Urinary bladder (tissue), 4 donors: ENCODE measurements at places on chromosomes 6 and 20.

GRCh38 chr6:157203312-157203744, 120.0 kb downstream of the TMEM242 start:
- DNase-seq: no peak

- no peak for DNase-seq
Measured at GRCh38 chr6:75230484-75231325, 12.9 kb downstream of the COX7A2 start.

DNA sequence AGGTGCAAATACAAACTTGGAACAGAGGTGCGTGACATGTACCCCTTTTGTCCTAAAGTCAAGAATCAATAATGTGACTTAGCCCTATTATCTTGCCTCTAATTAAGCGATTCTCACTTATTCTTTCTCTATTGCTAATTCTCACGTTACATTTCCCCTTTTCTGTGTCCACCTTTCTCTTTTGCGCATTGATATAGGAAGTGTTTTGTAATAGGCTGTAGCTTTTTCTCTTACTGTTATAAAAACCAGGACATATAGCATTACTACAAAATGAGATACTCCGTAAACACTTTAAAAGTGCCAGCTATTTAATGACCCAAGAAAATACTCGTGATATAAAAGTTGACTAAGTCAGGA, 669 bp upstream of the TMEM30A start:
- no peak for DNase-seq

GRCh38 chr6:29726001-29726400, 2.8 kb downstream of the HLA-F start:
- no peak for DNase-seq

DNA sequence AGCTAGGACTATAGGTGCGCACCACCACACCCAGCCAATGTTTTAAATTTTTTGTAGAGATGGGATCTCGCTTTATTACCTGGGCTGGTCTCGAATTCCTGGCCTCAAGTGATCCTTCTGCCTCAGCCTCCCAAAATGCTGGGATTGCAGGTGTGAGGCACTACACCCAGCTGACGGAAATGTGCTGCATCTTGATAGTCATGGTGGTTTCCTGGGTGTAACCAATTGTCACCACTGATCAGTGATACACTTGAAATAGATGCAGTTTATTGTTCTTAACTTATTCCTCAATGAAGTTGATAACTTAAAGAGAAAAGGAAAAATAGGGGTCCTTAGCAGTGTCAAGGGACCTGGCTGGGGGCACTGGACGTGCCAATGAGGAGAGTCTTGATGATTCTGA, 92.4 kb downstream of the PPP1R14C start:
- DNase-seq: no peak

DNA sequence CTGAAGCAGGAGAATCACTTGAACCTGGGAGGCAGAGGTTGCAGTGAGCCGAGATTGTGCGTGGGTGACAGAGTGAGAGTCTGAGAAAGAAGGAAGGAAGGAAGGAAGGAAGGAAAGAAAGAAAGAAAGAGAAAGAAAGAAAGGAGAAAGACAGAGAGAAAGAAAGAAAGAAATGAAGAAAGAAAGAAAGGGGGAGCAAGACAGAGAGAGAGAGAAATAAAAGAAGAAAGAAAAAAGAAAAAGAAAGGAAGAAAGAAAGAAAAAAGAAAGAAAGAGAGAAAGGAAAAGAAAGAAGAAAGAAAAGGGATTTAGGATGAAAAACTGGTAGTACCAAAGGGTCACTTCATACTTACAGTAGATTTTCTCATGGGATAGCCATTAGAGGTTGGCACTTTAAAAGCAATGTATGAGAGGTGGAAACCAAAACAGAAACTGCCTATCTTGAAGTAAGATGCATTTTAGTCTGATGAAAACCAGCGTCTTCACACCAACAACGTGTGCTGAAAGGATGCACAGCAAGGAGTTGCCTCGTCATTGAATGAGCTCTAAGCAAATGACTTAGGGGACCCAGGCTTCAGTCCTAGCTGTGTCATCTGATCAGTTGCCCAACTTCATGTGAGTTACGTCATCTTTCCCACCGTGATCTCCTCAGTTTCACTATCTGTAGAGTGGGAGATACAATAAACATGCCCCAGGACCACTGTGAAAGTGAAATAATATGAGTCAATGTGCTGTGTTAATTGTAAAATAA, 133.9 kb upstream of the NEDD9 start:
- DNase-seq: no peak

GRCh38 chr6:137427656-137428290, 66.4 kb downstream of the OLIG3 start:
- no peak for DNase-seq
